ENCODE measurements at places on chromosomes 11 and 22.
A peak's percentile ranks its signal among the peaks of the same experiment; 100 is the strongest.

GRCh38 chr11:113198972-113199661 is 115.3 kb upstream of the TTC12 start:
- DNase-seq, result no peak

- no peak for DNase-seq
Observed at GRCh38 chr11:134644476-134645456, 232.7 kb upstream of the B3GAT1 start.

DNA sequence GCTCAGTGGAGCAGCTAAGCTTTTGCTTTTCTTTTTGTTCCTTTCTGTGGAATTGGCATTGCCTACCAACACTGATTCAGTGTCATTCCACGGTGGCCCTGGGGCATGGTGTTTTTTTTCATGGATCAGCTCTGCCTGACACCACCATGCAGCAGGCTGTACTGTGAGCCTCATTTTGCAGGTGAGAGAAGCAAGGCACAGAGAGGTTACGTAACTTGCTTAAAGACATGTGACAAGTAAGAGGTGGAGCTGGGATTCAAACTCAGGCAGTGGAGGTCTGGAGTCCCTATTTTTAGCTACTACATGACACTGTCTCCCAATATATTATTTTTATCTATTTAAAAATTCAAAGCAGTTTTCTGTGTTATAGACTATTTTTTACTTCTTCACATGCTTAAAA is 44.4 kb downstream of the APOL3 start:
- no peak for DNase-seq

DNA sequence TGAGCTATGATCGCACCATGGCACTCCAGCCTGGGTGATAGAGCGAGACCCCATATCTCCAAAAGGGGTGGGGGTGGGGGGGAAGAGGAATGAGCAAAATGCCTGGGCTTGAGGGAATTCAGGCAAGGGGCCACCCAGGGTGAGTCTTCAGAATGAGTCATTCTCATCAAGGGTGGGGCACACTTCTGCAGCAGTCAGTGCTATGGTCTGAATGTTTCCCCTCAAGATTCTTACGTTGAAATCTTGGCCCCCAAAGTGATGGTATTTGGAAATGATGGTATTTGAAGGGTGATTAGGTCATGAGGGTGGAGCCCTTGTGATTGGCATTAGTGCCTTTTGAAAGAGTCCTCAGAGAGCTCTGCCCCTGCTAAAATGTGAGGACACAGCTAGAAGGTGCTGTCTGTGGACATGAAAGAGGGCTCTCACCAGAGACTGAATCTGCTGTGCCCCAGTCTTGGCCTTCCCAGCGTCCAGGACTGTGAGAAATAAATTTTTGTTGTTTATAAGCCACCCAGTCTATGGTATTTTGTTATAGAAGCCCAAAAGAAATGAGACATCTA is 86.4 kb upstream of the THY1 start:
- DNase-seq, result no peak

DNA sequence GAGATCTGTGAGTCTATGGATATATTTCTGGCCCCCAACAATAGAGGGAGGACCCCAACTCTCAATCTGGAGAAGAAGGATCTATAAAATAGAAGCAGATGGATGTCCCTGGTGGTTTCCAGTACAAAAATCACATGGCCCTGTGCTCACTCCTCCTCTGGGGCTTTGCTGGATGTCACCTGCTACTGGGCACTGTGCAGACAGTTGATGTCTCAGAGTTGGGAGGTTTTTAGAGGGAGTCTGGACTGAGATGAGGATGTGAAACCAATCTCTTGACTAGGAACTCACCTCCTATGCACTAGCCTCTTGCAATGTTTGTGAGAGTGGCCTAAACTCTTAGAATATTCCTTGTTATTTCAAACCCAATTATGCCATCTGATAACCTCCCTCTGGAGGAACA is 107.2 kb downstream of the SCN3B start:
- no peak for DNase-seq

GRCh38 chr22:34096770-34097169 is 176.5 kb upstream of the LARGE1 start:
- DNase-seq, result no peak

- no peak for DNase-seq
Observed at GRCh38 chr11:35826949-35827348, 116.9 kb upstream of the LDLRAD3 start.

DNA sequence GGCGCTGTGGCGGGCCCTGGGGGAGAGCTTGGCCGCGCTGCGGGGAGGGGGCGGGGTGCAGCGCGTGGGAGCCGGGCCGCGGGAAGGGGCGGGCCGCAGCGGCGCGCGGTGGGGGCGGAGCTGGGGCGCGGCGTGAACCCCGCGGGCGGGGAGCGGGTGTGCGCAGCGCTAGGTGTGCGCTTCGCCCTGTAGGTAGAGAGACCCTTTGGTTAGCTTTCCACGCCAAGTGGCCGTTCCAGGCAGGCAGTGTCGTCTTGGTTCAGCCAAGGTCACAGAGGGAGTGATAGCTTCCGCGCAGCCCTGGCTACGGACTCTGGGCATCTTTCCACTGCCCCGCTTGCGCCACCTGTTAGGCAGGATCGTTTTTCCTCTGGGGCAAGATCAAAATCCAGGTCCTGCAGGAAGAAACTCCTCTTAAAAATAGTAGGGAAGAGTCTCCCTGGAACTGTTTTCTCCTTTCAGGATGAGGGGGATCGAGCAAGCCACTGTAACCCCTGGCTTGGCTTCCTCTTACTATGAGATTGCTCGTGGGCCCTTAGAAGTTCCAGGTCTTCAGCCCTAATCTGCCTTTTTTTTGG is 434 bp downstream of the BANF1 start:
- peak; percentile 31 for DNase-seq

GRCh38 chr22:33606504-33606903 is 313.8 kb downstream of the LARGE1 start:
- DNase-seq, result no peak

DNA sequence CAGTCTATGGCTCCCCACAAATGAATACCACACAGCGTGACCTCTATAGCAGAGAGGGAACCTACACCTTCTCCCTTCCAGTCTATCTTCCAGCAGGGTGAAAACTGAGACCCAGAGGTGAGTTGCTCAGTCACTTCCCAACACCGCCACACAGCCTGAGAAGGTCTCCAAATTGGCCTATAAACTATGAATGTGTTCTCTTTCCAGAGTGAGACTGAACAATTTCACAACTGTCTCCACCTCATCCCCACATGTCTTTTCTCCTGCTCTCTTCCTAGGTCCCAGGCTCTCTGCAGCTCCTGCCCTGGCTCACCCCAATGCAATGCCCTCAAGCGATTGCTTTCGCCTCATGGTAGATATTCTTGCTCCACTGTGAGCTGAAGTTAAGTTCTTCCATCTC is 14.0 kb downstream of the CLMP start:
- DNase-seq, result no peak

DNA sequence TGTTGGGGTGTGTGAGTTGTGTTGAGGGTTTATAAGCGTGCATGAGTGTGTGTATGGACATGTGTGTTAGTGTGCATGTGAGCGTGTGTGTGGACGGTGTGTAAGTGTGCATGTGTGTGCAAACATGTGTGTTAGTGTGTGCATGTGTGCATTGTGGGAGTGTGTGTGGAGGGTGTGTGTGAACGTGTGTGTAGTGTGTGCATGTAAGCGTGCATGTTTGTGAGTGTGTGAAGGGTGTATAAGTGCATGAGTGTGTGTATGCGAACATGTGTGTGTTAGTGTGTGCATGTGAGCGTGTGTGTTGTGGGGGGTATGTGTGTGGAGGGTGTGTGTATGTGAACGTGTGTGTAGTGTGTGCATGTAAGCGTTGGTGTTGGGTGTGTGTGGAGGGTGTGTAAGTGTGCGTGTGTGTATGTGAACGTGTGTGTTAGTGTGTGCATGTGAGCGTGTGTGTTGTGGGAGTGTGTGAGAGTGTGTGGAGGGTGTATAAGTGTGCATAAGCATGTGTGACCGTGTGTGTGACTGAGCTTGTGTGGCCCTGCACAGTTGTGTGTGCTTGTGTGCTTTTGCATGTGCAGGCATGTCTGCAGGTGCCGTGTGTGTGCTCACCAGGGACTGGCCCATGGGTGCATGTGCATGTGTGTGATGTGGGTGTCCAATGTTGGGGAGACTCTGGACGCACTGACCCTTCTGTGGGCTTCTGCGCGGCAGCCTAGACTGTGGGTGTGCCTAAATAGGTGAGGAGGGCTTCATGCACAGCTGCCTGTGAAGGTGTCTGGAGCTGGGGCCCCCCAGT is 866.2 kb downstream of the TBC1D22A start:
- DNase-seq, result no peak

- no peak for DNase-seq
Observed at GRCh38 chr11:44319552-44320288, 9.8 kb upstream of the ALX4 start.

DNA sequence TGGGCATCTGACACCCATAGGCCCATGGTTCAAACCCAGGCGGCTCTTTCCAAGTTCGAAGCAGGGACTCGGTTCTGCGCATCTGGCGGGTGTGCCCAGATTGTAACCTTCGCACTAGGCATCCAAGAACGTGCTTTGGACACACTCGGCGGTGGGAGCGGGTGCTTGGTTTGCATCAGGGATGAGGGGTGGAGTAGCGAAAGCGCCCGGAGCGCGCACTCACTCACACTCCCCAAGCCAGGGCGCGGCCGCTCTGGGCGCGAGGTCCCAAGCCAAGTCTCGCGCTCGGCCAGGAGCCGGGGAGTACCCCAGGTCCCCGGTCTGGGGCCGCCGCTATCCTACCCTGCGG is 243 bp upstream of the SYT9 start:
- DNase-seq, result no peak

GRCh38 chr11:113082341-113082955 is 121.2 kb downstream of the NCAM1 start:
- DNase-seq, result no peak

- no peak for DNase-seq
Observed at GRCh38 chr22:26889802-26890201, 232.4 kb downstream of the MIAT start.

- no peak for DNase-seq
Observed at GRCh38 chr11:84290647-84291046, 1004.5 kb upstream of the CCDC90B start.

GRCh38 chr22:29172216-29172615 is 33.5 kb upstream of the EMID1 start:
- no peak for DNase-seq

- no peak for DNase-seq
Observed at GRCh38 chr11:64219354-64219684, 6.7 kb downstream of the TRPT1 start.

- no peak for DNase-seq
Observed at GRCh38 chr11:32420937-32421901, 14.1 kb downstream of the WT1 start.

DNA sequence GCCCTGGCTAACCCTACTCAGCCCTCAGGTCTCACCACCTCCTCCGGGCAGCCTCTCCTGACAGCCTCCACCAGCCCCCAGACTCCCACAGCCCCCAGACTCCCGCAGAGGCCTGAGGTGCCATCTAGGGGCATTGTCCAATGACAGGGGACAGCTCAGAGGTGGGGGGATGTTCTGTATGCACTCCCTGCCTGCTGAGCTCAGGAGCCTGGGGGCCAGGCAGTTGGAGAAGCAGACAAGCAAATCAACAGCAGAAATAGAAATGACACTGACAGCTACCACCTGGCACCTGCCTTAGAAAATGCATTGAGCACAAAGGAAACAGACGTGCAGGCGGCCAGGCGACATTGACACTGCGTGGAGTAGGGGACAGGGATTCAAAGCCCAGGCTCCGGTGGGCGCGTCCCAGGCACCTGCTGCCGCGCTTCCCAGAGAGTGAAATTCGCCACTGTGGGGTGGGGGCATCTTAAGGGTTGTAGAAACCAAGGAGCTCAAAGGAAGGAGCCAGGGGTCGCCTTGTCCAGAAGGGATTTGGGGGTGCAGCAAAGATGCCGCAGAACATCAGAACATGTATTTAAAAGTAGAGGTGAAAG is 22.5 kb upstream of the WNT7B start:
- DNase-seq, result no peak

- no peak for DNase-seq
Observed at GRCh38 chr11:1728301-1728700, 22.1 kb downstream of the IFITM10 start.

DNA sequence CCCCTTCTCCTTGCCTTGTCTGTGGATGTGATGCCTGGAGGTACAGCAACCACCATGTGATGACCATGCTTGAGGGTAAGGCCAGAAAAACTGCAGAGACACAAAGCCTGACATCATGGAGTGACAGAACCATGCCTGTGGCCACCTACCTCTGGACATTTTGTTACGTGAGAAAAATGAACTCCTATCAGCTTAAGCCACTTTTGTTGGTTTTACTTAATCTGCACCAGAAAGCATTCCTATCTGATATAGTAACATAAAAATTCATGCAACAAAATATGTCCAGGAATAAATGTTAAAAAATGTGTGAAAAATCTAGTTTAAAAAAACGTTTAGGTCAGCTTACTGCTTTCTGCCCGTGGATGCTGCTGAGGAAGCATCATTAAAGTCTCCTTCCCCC is 42.6 kb upstream of the P4HA3 start:
- DNase-seq, result no peak

- no peak for DNase-seq
Observed at GRCh38 chr11:75639762-75640181, 29.1 kb downstream of the MAP6 start.

- no peak for DNase-seq
Observed at GRCh38 chr11:126081915-126082250, 19.2 kb upstream of the CDON start.

DNA sequence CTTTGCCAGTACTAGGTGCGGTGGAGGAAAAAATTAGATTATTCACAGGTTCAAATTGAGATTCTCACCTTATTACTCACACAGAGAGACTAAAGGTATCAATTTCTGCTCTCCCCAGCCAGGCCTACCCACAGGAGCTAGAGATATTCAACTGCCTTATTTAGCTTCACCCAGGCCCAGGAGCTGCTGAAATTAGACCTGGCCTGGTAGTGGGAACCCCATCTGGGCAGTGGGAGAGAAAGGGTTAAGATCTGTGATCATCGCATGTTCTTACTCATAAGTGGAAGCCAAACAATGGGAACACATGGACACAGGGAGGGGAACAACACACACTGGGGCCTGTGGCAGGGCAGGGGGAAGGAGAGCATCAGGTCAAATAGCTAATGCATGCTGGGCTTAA is 20.9 kb upstream of the MICAL2 start:
- no peak for DNase-seq

DNA sequence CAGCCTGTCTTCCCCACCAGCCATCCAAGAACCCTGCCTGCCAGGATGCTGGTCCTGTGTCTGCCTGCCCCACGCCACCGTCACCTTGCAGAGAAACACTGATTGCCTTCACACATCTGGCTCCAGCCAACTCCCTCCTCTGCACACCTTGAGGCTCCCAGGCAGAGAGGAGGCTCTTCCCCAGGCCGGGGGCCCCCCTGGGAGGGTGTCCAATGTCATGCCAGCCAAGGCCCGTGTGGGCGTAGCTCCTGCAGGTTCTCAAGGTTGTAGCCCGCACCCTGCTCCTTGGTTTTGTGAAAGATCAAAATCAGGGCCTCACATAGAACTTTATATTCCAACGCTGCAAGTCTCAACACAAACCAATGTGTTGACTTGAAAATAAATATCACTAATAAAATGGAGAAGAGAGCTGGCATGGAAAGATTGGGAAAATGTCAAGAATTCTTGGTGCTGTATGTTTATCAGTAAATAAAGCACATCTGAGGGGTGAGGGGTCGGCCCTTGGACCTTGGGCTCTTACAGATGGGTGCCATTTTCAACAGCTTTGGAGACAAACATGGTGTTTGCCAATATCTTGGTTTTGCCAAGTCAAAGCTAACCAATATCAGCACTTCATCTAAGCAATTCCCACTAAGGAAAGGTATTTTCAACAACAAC is 6.7 kb upstream of the PPARA start:
- no peak for DNase-seq
